Stimulated activated CD8-positive, alpha-beta memory T cell treated with anti-CD3 and anti-CD28 coated beads, Interleukin-4, amount 100 ng/mL, for 4 hours (primary cell): ENCODE measurements at places on chromosomes 4 and X.

GRCh38 chrX:150375243-150375770 lies 12.2 kb downstream of the MAMLD1 start:
- no peak for DNase-seq

GRCh38 chr4:26106776-26107175 lies 192.8 kb downstream of the SMIM20 start:
- DNase-seq = no peak

DNA sequence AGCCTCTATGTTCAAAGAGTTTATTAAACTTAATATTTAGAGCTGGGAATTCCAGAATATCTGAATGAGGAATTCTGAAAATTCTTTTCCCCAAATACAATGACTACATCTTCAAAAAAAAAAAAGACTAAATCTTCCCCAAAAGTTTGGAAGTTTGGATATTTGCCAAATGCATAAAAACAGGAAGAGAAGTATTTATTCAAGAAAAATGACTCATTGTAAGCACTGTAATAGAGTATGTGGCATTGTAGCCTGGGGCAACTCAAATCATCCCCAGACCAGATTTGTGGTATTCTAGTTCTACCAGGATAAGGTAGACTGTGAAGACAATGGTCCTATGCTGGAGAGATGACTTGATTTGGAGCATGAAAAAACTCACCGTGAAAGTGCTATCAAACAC lies 78.5 kb upstream of the PDHA2 start:
- DNase-seq = no peak

DNA sequence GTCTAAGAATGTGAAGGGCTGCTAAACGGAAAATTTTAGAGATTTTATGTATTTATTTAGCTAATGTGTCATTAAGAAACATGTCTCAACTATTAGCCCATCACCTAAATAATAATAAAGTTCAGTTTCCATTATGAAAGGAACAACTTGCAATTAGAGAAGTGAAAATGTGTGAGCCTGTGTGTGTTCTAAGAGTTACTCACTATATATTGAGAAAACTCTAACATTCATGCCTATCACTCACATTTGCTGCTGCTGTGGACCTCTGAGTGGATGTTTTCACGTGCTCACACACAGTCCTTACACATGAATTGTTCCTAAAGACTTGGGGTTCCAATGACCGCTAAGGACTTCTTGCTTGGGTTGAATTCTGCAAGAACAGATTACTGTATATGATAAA lies 364.0 kb downstream of the TMA16 start:
- DNase-seq = no peak

- DNase-seq = no peak
These were observed 53.6 kb downstream of the FIP1L1 start for GRCh38 chr4:53431052-53431451.

DNA sequence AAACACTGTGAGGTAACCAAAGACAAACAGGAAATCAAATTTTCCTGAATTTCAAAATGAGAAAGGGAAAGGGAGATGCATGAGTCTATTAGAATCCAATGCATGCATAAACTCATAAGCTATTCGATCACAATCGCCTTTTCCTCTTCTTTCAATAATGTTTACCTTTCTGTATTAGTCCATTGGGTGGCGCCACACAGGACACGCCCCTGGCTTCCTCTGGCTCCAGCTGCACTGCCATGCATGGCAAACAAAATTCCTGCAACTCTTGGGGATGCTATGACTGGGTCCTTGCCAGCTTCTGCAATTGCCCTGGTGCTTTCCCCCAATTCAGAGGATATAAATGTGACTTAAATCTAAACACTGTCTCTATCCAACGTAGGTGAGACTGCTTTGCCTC lies 424.5 kb upstream of the PCDH7 start:
- no peak for DNase-seq

DNA sequence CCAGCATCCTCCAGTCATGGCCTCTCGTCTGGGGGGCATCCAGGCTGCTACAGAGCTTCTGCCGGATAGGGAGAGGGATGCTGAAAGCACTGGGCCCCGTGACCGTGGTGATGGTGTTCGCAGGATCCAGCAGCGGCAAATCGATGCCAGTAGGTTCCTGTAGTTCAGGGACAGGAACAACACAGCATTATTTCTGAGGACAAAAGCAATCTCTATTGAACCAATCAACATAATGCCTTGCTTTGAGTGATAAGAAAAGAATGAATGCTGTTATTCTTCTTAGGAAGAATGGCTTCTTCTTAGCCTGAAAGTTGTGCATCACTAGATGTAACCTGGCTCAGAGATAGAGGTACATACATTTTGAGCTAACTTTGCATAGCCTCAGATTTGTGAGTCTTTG lies 378.6 kb downstream of the UNC5C start:
- DNase-seq = no peak

DNA sequence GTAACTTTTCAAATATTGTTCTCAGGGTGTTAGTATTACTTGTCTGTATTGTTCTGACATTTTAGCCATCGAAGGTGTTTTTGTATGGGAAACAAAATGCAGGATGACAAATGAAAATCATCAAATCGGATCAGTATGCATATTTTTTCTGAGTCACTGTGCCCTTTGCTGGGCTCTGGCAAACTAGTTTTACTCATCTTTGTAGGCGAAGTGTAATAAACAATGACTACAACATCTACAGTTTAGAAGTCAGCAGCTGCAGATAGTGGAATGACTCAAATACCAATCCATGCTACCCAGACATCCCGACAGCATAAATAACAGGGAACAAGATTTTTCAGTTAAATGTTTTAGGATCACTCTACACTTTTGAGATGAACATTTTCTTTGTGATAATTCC lies 557.3 kb upstream of the TENM3 start:
- no peak for DNase-seq

DNA sequence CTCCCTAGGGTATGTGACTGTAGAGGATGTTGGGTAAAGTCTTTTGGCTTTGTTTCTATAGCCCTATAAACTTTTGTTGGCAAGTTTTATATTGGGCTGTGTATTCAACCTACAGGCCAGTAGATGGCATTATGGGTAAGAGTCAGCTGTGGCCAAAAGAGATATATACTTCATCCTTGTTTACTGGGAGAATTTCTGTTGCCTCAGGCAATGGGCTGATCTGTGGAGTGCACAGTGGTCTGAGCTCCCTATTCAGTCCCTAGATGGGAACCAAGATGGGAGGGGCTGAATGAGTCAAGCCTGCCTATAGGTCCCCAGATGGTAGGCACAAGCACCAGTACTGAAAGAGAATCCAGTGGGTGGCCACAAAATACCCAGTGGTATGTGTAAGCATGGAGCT lies 580.6 kb downstream of the EPHA5 start:
- DNase-seq = no peak

GRCh38 chr4:13329340-13329850 lies 154.7 kb downstream of the RAB28 start:
- no peak for DNase-seq

DNA sequence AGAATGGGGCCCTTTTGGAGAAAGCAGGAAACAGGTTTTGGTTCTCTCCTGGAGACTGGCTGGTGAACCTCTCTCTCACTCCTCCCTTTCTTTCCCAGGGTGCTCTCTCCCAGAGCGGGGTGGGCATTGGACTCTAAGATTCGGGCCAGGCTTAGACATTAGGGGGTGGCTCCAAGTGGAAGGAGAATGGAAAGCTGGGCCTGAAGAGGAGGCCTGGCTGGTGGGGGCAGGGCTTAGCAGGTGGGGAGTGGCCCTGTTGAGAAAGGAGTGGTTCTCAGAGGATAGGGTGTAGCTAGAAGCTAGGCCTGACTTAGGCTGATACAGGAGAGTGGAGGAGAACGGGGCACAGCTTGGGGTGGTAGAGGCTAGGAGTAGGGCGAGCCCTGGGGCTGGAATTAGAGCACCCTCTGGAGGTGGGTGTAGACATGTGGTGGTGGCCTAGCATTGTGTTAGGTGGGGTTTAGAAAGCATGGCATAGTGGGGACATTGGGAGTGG lies 5.7 kb downstream of the PLP2 start:
- DNase-seq = no peak

- no peak for DNase-seq
These were observed 46.1 kb downstream of the PGRMC2 start for GRCh38 chr4:128241425-128241913.

GRCh38 chr4:163157157-163157556 lies 9.5 kb downstream of the NAF1 start:
- DNase-seq = no peak

- no peak for DNase-seq
These were observed 161.9 kb downstream of the PHF8 start for GRCh38 chrX:53882331-53882730.

DNA sequence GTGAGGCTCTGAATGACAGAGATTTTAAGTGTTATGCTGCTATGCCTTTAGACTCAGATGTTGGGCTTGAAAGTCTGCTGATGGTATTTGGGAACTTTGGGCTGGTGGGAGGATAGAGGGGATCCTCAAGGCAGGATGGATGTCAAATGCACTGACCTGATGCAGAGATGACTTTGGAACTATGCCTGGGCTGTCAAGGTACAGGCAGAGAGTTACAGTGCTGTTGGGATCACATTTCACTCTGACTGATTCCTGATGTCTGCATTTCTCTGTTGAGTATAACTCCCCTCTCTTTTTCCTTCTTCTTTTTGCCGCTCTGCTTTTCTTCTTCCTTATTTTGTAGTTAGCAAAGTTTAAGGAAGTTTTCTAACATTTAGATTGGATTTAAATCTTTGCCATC lies 271.8 kb upstream of the ARX start:
- DNase-seq = no peak

GRCh38 chrX:107629540-107629909 lies 1.2 kb downstream of the PRPS1 start:
- DNase-seq = no peak

GRCh38 chr4:137387924-137388323 lies 144.4 kb downstream of the PCDH18 start:
- DNase-seq = no peak

- DNase-seq = no peak
These were observed 647.0 kb downstream of the IQCM start for GRCh38 chr4:149168645-149169044.

DNA sequence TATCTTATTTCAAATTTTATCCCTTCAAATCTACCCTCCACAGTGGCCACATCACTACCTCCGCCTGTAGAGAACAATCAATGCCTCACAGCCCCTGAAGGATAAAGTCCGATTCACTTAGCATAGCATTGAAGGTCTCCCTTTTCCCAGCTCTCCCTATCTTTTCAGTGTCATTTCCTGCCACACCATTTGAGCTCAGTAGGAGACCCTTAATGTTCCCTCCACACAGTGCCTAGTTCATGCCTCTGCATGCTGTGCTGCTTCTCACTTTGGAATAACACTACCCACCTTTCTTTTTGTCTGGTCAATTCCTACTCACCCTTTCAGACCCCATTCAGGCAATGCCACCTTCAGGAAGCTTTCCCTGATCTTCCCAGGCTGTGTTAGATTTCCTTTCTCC lies 23.6 kb upstream of the SCOC start:
- no peak for DNase-seq

GRCh38 chr4:173498023-173498422 lies 32.0 kb downstream of the HAND2 start:
- DNase-seq = no peak

GRCh38 chrX:109716431-109717028 lies 16.5 kb downstream of the ACSL4 start:
- DNase-seq = no peak

- no peak for DNase-seq
These were observed 45.0 kb downstream of the PSAPL1 start for GRCh38 chr4:7389719-7390118.

DNA sequence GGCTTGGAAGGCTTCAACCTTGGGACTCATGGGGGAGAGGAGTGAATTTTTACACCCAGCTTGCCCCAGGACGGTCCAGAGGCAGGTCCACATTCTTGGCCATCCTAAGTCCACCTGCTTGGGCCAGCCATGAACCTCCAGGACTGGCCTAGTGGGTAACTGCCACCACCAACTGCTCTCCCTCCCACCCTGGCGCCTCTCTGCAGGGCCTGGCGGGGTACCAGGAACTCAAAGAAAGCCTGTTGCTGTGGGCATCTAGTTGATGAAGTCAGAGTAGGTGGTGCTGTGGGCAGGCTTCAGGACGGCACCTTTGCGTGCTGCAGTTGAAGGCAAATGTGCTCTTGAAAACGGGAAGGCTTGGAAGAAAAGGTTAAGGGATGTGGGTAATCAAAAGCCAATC lies 12.0 kb downstream of the BCOR start:
- DNase-seq = no peak

GRCh38 chrX:63657821-63658220 lies 127.2 kb downstream of the ARHGEF9 start:
- no peak for DNase-seq

- no peak for DNase-seq
These were observed 125.6 kb upstream of the S100G start for GRCh38 chrX:16524316-16524715.

DNA sequence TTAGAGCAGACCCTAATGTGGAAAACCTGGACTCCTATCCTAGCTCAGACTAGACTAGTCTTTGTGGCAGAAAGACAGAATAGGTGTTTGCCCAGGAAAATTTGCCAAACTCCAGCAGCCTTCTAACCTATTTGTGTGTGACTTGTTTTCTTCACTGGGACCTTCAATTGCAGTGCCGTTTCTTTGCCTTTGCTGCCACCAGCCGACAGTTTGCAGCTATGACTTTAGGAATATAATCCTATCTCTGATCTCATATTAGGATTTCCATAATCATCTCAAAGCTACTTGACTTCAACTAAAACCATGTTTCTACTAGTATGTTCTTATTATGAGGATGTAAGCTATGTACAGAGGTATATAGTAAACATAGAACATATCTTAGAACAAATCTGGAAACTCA lies 60.2 kb upstream of the PGAM4 start:
- no peak for DNase-seq

GRCh38 chrX:30008031-30008430 lies 207.3 kb upstream of the MAGEB2 start:
- DNase-seq = no peak
